ENCODE measurements at places on chromosomes 1 and 21. TPM values are rescaled to one million over a fixed set of nuclear protein-coding genes. Genes with fewer than 3 reads are reported as not detected.

DNA sequence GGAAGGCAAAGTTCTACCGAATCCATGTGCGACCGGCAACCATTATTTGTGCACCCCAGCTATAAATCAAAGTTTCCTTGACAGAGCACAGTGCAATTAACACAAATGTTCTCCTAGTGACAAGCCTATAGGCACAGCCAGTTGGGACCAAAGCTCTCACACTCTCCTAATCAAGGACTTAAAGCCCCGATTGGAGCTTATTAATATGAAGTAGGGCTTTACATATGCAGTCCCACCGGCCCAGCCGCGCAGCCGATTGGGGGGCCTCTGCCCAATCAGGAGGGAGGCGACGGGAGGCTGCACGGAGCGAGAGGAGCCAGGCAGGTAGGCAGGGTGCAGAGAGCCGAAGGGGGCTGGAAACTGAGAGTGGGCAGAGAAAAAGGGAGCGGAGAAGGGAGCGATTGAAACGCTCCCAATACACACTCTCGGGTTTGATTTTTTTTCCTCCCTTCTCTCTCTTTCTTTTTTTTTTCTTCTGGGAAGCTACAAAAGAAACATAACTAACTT lies at the start of gene ESRRG:
Gene ESRRG, minus strand, starts transcription at position 156 of the 507 bp plus-strand sequence. Its CDS starts 130 bp downstream, at position 26.
- DNase-seq: peak; percentile 84

GRCh38 chr21:32131960-32132359 lies 146.9 kb downstream of the MIS18A start:
- no peak for DNase-seq

DNA sequence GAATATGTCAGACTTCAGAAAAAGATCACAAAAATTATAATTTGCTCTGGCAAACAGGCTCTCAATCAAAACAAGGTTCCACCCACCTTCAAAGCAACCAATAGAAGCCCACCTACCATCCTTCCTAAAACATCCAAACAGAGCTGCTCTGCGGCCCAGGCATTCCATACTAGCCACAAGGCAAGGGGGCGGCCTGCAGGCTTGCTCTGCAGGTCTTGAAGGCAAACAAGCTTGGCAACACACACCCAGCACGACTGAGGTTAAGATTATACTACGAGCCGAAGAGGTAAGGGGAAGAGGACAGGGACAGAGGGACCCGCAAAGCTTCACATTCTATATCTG lies 207.3 kb downstream of the SLC45A1 start:
- DNase-seq: peak; percentile 46

DNA sequence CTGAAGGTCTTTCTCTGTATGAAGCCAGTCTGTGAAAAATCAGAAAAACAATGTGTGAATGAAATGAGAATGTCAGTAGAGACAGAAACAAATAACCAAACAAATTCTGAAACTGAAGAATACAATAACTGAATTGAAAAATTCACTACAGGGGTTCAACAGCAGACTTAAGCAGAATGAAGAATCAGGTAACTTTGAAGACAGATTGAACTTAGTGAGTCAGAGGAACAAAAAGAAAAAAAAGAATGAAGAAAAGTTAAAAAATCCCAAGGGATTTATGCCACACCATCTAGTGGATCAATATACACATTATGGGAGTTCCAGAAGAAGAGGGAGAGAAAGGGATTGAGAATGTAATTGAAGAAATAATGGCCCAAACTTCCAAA lies 14.6 kb downstream of the ZNF691 start:
- DNase-seq: no peak

GRCh38 chr1:44267438-44267837 lies 54.2 kb downstream of the DMAP1 start:
- no peak for DNase-seq

- no peak for DNase-seq
Measured at GRCh38 chr21:45158491-45159423, 84.4 kb downstream of the ADARB1 start.

GRCh38 chr1:151934048-151934493 lies 24.8 kb upstream of the THEM4 start:
- DNase-seq: no peak

DNA sequence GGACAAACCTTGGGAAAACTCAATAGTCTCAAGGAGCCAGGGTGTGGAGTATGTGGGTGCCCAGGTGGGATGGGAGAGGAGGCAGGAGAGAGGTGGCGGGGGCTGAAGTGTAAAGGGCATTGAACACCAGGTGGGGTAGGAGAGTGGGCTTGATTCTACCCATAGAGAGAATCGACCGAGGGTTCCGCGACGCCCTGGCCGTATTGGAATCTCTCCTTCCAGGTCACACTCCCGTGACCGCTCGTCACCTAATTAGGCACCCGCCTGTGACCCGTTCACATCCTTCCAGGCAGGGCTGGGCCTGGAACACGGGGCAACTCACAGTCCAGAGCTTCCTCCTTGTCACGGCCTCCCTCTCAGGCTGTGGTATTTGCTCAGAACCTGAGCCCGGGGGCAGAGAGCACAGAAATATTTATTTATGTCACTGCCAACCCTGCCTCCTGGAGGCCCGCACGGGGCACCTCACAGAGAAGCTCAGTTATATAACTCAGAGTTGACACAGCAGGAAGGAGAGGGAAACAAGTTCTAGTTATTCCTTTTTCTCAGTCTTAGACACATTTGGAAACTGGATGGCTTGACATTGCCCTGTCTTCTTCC lies 12.0 kb downstream of the NCMAP start:
- DNase-seq: no peak

DNA sequence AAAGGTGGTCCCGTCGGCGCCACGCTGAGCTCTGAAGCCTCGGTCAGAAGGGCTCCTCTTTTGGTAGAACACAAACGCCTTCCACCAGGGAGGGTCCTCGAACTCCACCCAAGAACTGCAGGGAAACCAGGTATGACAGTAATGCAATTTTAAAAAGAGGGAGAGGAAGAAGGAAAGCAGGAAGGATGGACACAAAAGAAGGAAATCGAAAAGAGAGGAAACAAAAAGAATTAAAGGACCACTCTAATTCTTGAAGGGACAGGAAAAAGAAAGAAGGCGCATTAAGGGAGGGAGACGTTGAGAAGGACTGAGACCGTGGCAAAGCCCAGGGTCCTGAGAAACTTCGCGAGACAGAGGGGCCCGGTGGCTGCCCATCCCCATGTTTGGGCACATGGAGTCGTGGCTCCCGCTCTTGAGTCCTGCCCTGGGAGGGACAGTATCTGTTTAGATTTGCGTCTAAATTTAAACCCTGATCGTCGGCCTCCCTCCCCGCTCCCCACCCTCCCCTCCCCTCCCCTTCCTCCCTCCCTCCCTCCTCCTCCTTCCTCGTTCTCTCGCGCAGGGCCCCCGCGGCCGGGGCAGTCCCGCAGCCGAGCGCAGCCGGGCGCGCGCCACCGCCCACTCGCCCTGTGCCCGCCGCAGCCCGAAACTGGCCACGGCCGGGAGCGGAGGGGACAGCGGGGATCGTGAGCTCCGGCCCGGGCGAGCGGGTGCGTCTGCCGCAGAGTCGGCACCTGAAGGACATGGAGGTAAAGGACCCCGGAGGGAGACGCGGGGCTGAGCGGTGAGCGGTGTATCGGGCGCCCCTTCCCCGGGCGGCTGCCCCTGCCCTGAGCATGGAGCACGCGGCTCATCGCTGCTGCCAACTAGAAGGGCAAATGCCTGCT lies at the start of gene RCSD1:
Gene RCSD1, plus strand, starts transcription at position 552 of the 887 bp plus-strand sequence. Its CDS starts 192 bp downstream, at position 744.
- no peak for DNase-seq

DNA sequence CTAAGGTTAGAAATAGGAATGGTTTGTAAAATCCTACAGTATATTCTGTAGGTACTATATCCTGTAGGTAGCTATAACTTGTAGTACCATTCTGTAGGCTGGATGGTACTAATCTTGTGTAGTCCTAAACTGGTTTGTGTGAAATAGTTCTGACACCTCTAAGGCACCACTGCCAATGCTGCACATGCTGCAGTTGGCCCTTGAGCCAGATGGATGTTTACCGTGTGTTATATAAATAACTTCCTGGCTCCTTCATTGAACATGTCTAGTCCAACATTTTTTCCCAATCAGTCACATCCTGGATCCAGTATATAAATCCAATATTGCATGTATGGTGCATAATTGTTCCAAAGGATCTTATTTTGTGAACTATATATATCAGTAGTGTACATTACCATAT lies 89.5 kb upstream of the GNG4 start:
- DNase-seq: no peak

DNA sequence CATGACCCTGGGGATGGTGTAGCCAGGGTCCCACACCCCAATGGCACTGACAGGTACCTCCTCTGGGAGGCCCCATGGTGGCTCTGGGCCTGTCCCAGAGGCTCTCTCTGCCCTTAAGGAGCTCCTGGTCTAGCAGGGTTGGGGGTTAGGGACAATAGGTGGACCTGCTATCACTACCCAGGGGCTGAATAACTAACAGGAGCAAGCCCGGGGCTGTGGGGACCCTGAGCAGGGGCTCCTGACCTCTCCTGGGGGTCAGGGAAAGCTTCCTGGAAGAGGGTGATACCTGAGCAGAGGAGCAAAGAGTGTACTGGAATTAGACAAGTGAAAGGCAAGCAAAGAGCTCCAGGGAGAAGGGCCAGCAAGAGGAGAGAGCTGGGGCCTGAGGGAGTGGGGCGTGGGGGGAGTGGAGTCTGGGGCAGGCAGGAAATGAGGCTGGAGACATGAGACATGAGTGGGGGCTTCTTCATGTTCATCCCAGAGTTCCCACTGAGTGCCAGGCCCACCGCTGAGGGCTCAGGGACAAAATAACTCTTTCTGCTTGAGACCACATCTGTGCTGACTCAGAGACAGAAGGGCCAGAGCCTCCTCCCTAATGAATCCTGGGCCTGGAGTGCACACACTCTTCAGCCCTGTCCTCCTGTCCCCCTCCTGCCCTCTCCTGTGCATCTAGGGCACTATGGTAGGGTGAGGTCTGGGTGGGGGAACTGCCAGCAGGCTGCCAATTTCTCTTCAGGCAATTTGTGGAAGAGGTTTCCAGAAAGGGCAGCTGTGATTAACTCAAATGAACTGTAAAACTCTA lies 517.6 kb downstream of the PTPRU start:
- DNase-seq: peak; percentile 34

DNA sequence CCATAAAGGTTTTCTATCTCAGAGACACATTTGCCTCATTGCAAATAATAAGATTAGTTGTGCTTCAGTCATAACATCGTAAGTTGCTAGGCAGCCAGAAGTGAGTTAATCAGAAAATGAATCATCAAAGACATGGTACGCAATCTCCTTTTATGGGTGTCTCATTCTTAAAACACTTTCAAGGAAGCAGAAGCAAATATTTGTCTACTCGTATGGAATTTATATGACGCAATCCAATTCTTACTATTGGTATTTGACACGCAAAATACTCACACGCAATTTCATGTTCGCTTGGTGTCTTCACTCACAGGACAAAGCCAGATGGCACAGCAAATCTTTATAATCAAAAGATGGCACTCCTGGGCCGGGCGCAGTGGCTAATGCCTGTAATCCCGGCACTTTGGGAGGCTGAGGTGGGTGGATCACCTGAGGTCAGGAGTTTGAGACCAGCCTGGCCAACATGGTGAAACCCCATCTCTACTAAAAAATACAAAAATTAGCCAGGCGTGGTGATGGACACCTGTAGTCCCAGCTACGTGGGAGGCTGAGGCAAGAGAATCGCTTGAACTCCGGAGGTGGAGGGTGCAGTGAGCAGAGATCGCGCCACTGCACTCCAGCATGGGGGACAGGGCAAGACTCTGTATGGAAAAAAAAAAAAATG lies 56.4 kb downstream of the HLCS start:
- no peak for DNase-seq

- DNase-seq: no peak
Measured at GRCh38 chr1:154481053-154481452, 21.0 kb upstream of the TDRD10 start.

DNA sequence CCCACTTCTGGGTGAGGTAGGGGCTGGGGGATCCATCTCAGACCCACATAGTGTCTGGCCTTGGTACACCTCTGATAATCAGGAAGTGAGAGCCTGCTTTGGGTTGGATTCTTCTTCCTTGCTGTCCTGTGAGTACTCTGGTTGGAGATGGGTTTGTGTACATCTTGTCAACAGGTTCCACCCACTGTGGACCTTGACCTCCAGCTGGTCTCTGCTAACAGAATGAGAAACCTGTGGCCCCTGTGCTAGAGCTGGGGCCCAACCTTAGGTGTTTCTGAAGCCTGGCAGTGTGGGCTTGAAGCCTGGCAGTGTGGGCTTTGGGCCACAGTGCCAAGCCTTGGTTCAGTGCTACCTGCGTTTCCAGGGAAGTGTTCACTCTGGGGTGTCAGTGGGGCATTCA lies 2.6 kb downstream of the ZBTB48 start:
- DNase-seq: no peak

DNA sequence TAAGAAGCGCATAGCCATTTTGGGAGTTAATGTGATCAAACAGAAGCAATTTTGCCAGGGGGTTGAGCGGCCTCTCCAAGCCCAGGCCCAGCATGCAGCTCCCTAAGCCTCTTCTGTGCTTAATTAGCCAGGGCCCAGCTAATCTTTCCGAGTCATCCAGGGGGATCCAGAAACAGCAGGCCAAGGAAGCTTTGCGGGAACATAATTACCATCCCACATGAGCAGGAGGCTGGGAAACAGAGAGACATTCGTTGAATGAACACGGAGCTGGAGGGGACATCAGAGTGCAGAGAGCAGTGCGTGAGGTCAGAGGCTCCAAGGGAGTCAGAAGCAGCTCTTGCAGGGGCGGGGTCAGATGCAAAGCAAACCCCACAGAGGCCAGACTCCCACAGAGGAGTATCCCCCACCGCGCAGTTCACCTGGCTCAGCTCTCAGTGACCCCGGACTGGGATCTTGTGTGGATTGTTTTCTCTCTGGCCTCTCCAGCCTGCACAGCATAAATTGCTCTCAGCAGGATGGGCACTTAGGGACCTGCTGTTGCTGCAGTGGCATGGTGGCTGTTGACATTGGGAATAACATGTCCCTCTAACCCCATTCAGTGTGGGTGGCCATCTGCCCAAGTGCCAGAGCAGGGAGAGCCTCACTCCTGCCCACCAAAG lies 657.4 kb downstream of the AJAP1 start:
- no peak for DNase-seq

DNA sequence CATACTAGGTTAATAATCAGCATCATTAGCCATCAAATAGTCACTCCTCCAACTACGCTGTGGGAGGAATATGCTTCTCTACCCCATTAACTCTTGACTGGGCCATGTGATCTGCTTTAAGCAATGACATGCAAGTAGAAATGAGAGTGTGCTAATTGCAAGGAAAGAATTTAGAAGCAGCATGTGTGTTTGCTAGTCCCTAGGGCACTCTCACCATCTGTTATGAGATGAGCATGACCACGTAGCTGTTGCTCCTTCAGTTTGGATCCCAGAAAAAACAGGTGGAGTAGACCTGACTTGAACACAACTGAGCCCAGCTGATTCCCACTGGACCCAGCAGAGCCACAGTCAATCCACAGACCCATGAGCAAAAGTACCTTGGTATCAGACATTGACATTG lies 19.7 kb upstream of the RGS7 start:
- DNase-seq: no peak

GRCh38 chr1:204991342-204991844 lies 51.6 kb upstream of the CNTN2 start:
- no peak for DNase-seq

GRCh38 chr1:223742856-223743517 lies 30.6 kb downstream of the CAPN2 start:
- DNase-seq: no peak

- DNase-seq: no peak
Measured at GRCh38 chr1:112263453-112263852, 132.6 kb upstream of the CTTNBP2NL start.

IL20 gene
- total RNA-seq: not detected

CYP2J2 gene
- 2.9 TPM for total RNA-seq

RHBG gene
- 0.88 TPM for total RNA-seq

GPR153 gene
- 25.0 TPM for total RNA-seq

HSD11B1 gene
- total RNA-seq: not detected

TTLL7 gene
- 13.3 TPM for total RNA-seq

CACNA1S gene
- total RNA-seq: 0.05 TPM

LRRN2 gene
- total RNA-seq: 3.3 TPM

PROX1 gene
- total RNA-seq: 1.4 TPM

ESPN gene
- total RNA-seq: 1.2 TPM

GPATCH3 gene
- 19.5 TPM for total RNA-seq

FCAMR gene
- not detected for total RNA-seq
